ENCODE measurements at places on chromosomes 5 and 9.

- no peak for DNase-seq
Observed at GRCh38 chr5:92144824-92145223, 761.7 kb upstream of the ARRDC3 start.

- DNase-seq = no peak
Observed at GRCh38 chr9:106700676-106701075, 162.3 kb upstream of the ZNF462 start.

DNA sequence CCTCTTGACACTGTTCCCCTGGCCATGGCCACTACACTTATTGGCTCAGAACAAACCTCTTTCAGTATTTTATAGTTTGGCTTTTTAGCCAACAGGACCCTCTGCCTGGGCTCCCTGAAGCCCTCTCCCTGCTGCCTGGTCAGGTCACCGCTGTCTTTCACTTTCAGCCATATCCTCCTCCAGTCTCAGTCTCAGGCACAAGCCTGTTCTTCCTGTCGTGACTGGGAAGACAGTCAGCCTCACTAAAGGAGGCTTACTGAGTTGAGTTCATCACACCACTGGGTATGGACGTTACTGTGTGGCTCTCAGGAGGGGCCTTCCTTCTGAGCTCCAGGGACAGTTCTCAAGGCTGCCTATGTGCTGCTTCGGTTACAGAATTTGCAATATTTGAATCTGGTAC lies 2.0 kb downstream of the QSOX2 start:
- DNase-seq = no peak

GRCh38 chr9:122950263-122950662 lies 9.4 kb downstream of the RABGAP1 start:
- DNase-seq = no peak

All from stimulated activated CD8-positive, alpha-beta memory T cell treated with anti-CD3 and anti-CD28 coated beads, Interleukin-4, amount 100 ng/mL, for 48 hours (primary cell).